ENCODE measurements at places on chromosomes 1 and 21. TPM values are rescaled to one million over a fixed set of nuclear protein-coding genes. Genes with fewer than 3 reads are reported as not detected.

PGD gene
- total RNA-seq = 304 TPM

MRPL24 gene
- 25.1 TPM for total RNA-seq

OR2T35 gene
- total RNA-seq = not detected

SERINC2 gene
- 36.4 TPM for total RNA-seq

OLFML3 gene
- total RNA-seq = 2.9 TPM

SPRR3 gene
- total RNA-seq = not detected

GOLT1A gene
- total RNA-seq = not detected

FBLIM1 gene
- total RNA-seq = 29.9 TPM

CLCA1 gene
- total RNA-seq = not detected

KRTAP19-3 gene
- not detected for total RNA-seq

ZNF593OS gene
- total RNA-seq = 4.2 TPM

SPRR2B gene
- total RNA-seq = not detected

FAM151A gene
- not detected for total RNA-seq

CASQ2 gene
- total RNA-seq = not detected

NPR1 gene
- total RNA-seq = not detected

MPL gene
- total RNA-seq = not detected

PDZK1IP1 gene
- total RNA-seq = not detected

IQCC gene
- 2.7 TPM for total RNA-seq

GCSAML gene
- total RNA-seq = not detected

SGIP1 gene
- total RNA-seq = 75.2 TPM

KPRP gene
- not detected for total RNA-seq

SIK1 gene
- total RNA-seq = 14.2 TPM

CASQ1 gene
- total RNA-seq = not detected

OR2T29 gene
- not detected for total RNA-seq

NECTIN4 gene
- 0.39 TPM for total RNA-seq

FCGR1A gene
- total RNA-seq = not detected

WLS gene
- total RNA-seq = 1.5 TPM

CD2 gene
- not detected for total RNA-seq

LCA5L gene
- not detected for total RNA-seq

ZYG11A gene
- total RNA-seq = 0.59 TPM
